NCI-H524 (cell line): ENCODE measurements at places on chromosomes 4 and X.

DNA sequence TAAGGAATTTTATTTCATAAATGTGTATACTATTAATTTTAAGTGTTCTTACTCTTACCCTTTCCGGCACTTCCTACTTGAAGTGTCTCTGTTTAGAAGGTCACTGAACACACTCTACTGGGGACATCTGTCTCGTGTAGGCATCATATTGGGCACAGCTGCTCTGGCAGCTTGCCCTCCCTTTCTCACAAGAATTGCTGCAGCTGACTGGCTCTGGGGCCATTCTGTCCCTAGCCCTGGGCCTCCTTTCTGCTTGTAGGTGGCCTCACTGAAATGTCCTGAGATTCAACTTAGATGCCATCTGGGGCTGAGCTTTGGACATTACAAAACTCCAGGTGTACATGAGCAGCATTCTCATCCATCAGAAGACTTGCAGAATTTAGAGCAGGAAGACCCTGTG is 49.6 kb downstream of the SMAD1 start:
- peak; percentile 84 for DNase-seq

DNA sequence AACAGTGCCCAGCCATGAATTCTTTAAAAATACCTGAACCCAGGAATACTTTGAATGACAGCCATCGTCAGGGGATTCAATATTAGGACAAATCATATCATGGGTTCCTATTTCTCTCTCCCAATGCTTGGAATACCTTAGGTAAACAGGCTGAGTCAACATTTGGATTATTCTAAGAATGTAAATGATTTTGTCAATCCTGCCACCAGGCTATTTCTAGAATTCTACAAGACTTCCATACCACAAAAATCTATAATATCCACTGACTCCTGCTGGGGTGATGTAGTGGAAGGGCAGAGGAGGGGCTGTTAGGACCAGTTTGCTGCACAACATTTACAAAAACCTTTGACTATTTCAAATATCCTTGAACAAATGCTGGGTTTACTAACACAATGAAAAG is 65.2 kb downstream of the IGFBP7 start:
- no peak for DNase-seq

DNA sequence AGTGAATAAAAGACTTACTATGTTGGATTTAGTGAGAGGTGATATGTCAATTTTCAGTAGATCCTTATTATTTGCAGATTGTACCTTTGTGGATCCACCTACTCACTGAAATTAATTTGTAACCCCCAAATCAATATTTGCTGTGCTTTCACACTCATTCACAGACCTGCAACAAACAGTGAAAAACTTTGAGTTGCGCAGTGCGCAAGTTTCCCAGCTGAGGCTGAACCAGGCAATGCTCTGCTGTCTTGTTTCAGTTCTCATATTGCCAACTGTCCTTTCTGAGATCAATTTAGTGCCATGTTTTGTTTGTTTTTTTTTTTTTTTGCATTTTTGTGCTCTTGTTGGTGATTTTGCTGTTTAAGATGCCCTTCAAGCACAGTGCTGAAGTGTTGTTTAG is 40.8 kb upstream of the LEF1 start:
- DNase-seq = no peak

GRCh38 chrX:27767387-27767786 is 40.4 kb upstream of the MAGEB10 start:
- no peak for DNase-seq

DNA sequence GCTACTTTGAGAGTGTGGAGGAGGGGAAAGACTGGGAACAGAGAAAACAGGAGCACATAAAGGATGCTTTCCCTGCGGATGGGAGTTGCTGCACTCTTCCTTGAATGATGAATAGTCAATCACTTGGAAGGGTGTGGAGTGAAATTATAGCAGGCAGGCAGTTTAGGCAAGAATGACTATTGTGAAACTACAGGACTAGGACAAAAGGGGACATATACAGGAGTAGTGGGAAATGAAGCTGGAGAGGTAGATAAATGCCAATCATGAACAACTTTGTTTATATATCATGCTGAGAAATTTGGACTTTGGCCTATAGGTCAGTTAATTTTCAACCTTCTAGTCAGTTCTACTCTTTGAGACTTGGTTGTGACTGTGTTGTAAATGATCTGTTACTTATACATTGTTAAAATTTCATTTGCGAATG is 76.9 kb downstream of the PAQR3 start:
- DNase-seq = no peak

- DNase-seq = no peak
These were observed 5.7 kb upstream of the PPEF1 start for GRCh38 chrX:18701621-18702361.

- no peak for DNase-seq
These were observed 548 bp downstream of the NEUROG2 start for GRCh38 chr4:112515198-112516065.

DNA sequence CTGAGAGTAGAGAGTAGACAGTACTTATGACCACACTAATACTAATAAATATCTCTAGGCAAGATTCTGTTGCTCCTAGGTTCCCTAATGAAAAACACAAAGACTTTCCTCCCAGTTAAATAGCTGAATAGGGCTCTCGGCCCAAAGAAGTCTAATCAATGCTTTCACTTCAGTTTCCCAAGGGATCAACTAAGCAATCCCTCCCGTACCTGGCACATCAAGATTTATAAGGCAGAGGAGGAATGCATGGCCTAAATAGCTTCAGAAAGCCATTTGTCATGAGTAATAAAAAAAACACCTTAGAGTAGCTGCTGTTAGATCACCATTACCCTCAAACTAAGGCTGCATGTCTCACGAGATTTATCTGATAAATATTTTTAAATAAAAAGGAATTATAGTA is 56.8 kb upstream of the EXOC1L start:
- peak; percentile 88 for DNase-seq

- peak; percentile 88 for DNase-seq
These were observed at the start of gene CAMK2D for GRCh38 chr4:113761620-113762185. TSS of gene CAMK2D (minus strand) at chr4:113761738. CDS start at chr4:113761068, 670 bp downstream.

DNA sequence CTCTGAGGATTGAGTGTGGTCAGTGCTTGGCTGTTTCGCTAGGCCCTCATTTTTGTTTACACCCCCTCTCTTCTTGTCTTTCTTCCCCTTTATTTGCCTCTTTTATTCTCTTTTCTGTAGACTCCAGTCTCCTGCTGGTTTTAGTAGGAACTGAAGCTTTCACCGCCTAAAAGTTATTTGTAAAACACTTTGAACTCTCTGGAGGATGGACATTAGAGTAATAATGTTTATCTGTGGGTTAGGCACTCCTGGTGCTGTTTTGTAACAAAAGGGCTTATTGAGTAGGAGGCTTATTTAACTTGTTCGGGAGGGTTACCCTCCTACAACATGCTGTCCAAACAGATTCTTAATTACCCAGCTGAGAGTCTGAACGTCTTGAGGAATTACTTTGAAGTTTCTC is 1.6 kb upstream of the ARHGAP10 start:
- DNase-seq = no peak

DNA sequence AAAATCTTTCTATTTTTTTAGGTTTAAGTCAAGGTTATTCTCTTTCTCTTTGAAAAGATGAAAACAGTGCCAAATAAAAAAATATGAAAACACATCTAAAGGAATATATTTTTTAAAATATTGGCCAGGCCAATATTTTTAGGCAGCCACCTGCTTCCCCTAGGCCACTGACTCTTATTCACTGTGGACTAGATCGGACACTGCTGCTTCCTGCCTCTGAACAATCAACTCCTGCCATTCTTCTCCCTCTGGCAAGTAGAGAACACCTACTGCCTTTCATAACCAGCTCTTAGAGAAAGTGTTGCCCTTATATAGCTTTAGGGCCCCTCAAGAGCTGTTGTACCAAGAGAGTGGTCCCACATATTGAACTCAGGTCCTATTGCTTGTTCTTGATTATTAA is 529.2 kb downstream of the RAPGEF2 start:
- no peak for DNase-seq

DNA sequence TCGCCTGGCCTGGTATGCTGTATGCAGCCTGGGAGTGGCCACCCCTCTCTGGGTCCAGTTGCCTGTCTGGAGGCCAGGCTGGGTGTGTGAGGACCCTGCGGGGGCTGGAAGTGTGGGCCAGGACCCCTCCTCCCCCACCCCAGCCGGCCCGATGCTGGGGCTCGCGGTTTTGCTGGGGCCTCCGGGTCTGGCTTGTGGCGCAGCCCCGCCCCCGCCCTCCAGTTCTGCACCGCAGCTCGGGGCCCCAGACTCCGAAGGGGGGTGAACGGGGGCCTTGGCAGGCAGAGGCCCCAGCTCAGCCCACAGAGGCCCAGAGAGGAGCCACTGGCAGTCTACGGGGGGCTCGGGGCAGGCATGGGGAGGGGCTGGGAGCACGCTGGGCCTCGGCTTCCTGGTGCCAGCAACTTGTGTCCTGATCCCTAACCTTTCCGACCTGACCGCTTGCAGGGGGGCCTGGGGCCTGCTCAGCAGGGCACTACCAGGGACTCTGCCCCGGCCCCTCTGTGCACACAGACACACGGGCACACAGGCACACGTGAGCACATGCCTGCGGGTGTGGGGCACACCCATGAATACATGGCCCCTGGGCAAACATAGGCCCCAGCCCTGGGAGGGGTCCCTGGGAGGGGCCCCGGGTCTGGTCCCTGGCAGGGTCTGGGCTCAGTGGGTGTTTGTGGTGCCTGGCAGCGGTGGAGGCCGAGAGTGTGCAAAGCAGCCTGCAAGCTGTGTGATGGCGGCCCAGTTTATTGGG is 21.4 kb upstream of the FGFR3 start:
- no peak for DNase-seq

DNA sequence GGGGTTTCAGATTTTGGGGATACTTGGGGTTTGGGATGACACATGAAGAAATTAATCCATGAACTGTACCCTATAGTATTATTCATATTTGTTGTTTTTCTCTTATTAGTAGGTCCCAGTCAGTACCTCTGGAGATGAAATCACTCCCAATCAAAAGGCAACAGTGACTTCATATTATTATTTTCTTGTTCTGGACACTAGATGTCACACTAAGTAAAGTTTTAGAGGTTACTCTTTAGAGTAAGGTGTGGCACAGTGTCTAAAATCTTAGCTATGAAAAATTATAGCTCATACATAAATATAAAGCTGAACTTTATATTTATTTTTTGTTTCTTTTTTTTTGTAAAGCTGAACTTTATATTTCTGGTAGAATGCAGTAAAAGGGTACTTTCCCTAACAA is 35.1 kb downstream of the FAM114A1 start:
- DNase-seq = peak; percentile 35

- DNase-seq = no peak
These were observed 177.4 kb upstream of the PPP1R2C start for GRCh38 chrX:42955349-42955748.

GRCh38 chrX:7771788-7772438 is 71.1 kb upstream of the VCX start:
- no peak for DNase-seq

GRCh38 chr4:185841451-185841850 is 29.5 kb upstream of the SORBS2 start:
- DNase-seq = no peak

DNA sequence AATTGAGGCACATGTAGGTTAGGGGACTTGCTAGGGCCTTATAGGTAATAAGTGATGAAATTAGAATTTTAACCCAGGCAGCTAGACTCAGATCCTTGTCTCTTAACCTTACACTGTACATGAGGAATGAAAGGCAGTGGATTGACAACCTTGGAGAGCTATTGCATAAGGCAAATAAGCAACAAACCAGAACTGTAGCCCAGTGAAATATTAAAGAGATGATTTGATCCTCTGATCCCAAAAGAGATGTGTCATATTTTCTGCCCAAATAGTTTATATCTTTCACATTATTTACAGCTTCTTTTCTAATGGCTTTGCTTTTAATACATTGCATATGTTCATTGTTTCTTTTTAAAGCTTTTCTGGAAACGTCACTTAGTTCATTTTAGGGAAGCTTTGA is 252.6 kb downstream of the ANK2 start:
- no peak for DNase-seq

GRCh38 chr4:134537701-134538100 is 336.1 kb upstream of the PABPC4L start:
- DNase-seq = no peak

GRCh38 chrX:81120258-81120935 is 81.3 kb downstream of the HMGN5 start:
- peak; percentile 33 for DNase-seq

- DNase-seq = no peak
These were observed 328.4 kb upstream of the SPANXN1 start for GRCh38 chrX:144918936-144919335.

- DNase-seq = no peak
These were observed 1814.9 kb downstream of the STIM2 start for GRCh38 chr4:28675582-28675981.

DNA sequence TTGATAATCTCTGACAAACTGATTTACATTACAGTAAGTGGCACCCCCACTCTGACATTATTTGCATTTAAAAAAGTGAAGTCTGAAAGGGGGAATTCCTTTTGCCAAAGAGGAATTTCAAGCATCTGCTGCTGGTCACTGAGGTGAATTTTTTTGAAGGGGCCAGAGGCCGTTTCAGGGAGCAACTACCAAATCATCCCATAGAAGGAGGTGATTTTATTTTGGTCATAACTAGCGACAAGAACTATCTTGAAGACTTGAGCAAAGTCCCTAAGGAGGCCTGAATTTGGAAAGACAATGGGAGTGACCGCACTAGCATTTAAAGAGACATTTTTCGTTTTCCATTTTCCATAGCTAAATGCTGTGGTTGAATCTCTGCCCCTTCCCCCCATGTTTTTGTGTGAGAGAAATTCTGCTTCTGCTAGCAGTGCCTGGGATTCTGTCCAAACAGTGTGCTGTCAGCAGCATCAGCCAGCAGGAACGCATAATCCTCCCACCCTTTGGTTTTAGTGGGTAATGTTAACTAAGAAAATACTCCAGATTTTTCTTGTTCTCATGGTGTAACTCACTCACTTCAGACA is 110.1 kb upstream of the MED14 start:
- DNase-seq = no peak

DNA sequence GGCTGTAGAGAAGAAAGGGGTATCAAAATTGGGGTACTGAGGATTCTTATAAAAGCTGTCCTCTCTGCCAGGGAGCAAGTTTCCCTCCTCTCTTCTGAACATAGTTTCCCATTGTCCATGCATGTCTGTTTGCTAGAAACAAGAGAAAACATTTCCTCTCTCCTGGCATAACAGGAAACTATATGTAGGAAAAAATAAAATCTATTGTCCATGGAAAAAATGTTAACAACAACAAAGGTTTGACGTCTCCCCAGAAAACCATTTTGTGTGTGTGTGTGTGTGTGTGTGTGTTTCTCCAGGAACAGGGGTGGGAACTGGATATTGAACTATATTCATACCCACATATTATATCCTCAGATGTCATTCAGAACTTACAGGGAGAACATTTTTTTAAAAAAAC is 107.2 kb downstream of the GASK1B start:
- DNase-seq = no peak

- DNase-seq = no peak
These were observed 896.1 kb downstream of the CENPC start for GRCh38 chr4:66649236-66649635.

GRCh38 chrX:118634336-118634735 is 93.1 kb upstream of the IL13RA1 start:
- no peak for DNase-seq

DNA sequence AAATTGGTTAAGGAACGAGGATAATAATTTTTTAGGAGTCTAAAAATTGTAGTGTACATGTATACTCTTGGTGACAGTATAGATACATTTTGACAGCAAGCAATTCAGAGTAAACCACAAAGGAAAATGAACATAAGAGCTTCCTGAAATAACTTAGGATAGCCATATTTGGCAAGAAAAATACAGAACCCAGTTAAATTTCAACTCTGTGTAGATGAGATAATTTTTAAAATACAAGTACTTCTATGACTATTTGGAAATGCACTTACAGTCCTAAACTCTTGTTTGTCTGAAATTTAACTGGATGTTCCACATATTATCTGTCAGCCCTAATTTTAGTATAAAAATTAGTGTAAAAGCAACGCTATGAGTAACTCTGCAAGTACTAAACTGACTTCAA is 124.4 kb upstream of the PCDH18 start:
- no peak for DNase-seq

- peak; percentile 53 for DNase-seq
These were observed 91.0 kb upstream of the BCOR start for GRCh38 chrX:40188573-40189417.
